ENCODE measurements at places on chromosomes 4 and X.

- DNase-seq = peak; percentile 42
Measured at GRCh38 chrX:54358424-54359211, 772 bp upstream of the WNK3 start.

- DNase-seq = peak; percentile 39
Measured at GRCh38 chrX:63754136-63754859, 30.7 kb downstream of the ARHGEF9 start.

DNA sequence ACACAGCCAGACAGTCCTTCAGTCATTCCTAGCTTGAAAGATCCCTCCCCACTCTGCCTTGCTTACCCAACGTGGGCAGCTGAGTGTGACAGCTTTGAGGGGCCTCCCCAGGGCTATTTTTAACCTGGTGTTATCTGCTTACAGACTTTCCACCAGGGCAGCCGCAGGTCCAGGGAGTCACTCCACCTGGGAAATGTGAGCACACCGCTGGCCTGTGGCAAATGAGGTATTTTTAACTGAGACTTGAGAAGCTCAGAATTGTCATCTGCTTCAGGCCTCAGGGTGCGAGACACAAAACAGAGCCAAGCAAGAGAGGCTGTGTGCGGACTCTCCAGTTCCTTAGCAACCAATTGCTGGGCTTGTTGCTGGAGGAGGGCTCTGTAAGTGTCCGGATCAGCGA lies 13.0 kb downstream of the CORIN start:
- DNase-seq = no peak

DNA sequence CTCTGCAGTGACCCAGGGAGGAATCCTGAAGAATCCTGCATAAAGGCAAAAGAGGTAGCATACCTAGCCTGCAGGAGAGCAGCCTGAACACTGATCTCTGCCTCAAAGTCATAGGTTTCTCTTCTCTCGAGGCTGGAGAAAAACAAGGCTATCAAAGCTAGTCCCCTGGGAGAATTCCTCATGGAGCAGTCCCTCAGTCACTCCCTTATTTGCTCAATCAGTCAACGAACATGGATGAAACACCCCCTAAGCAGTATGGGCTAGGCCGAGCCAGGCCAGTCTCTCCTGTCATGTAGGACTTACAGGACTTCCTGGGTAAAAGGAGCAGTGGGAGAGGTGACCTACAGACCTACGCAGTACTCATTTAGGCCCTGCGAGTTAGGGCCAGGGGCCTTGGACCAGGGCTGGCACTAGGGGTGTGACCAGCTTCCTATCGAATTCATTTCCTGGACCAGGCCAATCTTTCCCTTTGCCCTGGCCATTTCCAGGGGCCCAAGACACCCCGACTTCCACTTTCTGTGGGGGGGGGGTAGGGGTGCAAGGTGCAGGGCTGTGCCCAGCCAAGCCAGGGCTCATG lies 164.1 kb downstream of the EFNB1 start:
- no peak for DNase-seq

DNA sequence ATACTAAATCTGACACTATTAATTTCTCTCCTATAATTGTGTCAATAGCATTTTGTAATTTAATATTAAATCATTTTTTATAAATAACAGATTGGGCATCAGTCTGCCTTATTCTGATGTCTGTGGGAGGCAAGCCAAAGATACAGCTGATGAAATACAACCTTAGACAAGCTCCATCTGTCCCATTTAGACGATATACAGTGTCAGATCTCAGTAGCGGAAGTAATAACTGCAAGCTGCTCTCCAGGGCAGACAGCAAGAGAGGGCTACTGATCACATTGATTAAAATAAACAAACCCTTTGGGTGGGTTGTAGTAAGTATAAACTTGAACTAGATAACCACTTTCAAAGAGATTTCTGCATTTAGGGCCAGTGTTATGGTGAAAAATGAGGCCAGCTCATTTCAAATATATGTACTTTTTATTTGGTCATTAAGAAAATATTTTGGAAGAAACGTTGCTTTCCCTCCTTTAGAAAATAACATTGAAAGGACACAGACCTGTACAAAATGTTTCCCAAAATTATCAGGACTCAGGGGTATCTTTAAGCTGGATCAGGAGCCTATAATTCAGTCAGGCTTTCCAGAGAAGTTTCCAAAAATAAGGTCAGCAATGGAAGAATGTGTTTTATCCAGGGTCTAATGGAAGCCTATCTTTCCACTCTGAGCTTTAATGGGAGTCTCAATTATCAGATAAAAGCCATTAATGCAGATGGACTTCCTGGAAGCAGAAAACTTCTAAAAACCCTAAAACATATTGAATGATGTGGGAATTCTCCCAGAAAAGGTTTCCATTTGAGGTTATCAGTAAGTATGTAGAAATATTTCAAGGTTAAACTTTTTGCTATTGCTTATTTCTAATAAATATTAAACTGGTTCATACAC lies 1028.8 kb upstream of the IGFBP7 start:
- DNase-seq = no peak

- no peak for DNase-seq
Measured at GRCh38 chrX:20455001-20455400, 188.3 kb upstream of the RPS6KA3 start.

DNA sequence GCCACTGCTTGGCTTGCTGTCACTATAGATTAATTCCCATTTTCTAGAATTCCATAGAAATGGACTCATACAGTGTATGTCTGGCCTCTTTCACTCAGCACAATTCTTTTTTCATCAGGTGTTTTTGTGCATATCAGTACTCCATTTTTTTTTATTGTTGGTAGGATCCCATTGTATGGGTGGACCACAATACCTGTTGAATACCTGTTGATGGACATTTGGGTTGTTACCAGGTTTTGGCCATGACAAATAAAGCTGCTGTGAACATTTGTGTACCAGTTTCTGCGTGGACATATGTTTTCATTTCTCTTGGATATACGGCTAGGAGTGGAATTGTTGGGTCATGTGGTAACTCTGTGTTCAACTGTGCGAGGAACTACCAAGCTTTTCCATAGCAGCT lies 14.9 kb downstream of the ZFP92 start:
- DNase-seq = no peak

DNA sequence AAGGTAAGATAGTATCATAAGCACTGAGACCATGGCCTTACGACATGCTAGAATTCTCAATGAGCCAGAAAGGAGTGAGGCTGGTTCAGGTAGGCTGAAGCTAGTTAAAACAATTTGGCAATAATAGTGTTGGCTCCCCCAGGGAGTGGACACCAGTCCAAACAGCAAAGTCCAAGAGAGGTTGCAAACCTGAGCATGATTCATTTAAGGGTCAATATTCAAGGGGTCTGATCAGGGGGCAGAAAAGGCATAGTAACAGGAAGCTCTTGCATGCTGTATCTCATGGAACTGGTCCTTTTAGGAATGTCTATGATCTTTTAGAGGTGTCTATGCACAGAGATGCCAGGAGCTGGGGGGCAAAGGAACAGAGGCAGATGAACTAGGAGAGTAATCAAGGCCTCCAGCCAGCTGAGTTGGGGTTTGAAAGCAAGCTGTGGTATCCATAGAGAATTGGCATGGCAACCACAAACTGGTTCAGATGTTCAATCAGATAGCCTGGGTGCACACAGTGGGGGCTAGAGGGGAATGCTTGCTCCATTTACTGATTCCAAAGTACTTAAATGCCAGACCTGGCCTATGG lies 5.1 kb downstream of the GJB1 start:
- no peak for DNase-seq

- no peak for DNase-seq
Measured at GRCh38 chr4:28317221-28317620, 1456.6 kb downstream of the STIM2 start.

DNA sequence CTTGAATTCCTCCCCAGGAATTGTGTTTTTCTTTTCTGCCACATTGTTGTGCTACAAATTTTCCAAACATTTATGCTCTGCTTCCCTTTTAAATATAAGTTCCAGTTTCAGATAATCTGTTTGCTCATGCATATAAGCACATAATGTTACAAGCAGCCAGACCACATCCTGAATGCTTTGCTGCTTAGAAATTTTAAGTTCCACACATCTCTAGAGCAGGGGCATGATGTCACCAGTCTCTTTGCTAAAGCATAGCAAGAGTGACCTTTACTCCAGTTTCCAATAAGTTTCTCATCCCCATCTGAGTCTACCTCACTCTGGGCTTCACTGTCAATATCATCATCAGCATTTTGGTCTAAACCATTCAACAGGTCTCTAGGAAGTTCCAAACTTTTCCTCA lies 932.5 kb downstream of the SH3BGRL start:
- DNase-seq = peak; percentile 12

GRCh38 chr4:41394481-41394894 lies 137.8 kb downstream of the UCHL1 start:
- no peak for DNase-seq

GRCh38 chr4:94410678-94411206 lies 41.0 kb upstream of the PDLIM5 start:
- DNase-seq = no peak

DNA sequence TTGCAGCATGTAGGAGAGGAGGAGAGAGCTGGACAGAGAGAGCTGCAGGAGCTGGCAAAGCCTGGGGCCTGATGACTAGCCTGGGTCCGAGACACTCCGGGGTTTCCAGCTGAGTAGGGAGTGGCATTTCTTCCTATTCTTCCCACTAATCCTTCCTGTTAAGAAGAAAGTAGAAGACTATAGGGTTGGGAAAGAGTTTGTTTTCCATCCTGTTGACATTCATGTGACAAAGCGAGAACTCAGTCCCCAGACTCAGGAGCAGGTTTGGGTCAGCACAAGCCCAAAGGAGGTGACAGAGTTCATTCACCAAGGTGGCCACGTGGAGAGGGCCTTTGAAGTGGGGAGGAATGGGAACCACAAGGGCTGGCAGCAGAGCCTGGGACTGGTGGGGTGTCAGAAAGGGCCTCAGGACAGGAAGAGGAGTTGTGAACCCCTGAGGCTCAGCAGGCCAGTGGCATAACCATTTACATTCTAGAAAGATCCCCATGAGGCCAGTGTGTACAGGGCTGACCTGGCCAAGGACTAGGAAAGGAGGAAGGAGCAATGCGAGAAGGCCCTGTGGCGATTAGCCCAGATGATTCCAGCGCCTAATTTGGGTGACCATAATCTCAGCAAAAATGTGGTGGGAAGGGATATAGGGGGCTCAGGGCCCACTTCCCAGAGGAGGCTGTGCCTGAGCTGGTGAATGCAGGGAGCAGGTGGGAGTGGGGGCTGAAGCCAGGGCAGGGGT lies 3.3 kb upstream of the HAUS3 start:
- DNase-seq = no peak

GRCh38 chr4:17187003-17187402 lies 288.6 kb upstream of the LDB2 start:
- no peak for DNase-seq

DNA sequence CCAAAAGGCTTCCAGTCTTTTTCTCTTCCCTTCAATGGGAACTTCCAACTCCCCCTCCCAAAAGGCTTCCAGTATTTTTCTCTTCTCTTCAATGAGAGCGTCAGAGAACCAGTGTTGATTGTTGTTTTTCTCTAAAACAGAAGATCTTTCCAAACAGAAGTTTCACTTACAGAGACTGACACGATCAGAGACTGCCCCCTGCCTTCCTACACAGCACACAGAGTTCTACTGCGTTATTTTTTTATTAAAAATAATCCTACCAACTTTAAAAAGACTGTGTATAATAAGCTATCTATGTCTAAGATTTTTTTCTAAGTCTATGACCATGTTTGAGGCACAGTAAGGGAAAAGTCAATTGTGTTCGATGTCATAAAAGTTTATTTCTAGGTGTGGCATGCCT lies 3.5 kb upstream of the HTR2C start:
- DNase-seq = no peak

All from CD4-positive, alpha-beta T cell treated with Interleukin-21 for 1 hour (primary cell).